ENCODE measurements at places on chromosomes 6 and 20. TPM values are rescaled to one million over a fixed set of nuclear protein-coding genes. Genes with fewer than 3 reads are reported as not detected.

Gene IP6K3
- total RNA-seq: 0.14 TPM

Gene TRIM15
- not detected for total RNA-seq

Gene PPIL6
- total RNA-seq: 7.9 TPM

Gene PLCB4
- 17.2 TPM for total RNA-seq

Gene CGA
- 5.5 TPM for total RNA-seq

Gene AP5S1
- 13.2 TPM for total RNA-seq

Gene SRMS
- not detected for total RNA-seq

Gene KCNK16
- 35.2 TPM for total RNA-seq

Gene DCDC2
- total RNA-seq: 22.2 TPM

Measured in progenitor cell of endocrine pancreas (in vitro differentiated cells).